ENCODE measurements at places on chromosomes 3 and 15. TPM values are rescaled to one million over a fixed set of nuclear protein-coding genes. Genes with fewer than 3 reads are reported as not detected.

DNA sequence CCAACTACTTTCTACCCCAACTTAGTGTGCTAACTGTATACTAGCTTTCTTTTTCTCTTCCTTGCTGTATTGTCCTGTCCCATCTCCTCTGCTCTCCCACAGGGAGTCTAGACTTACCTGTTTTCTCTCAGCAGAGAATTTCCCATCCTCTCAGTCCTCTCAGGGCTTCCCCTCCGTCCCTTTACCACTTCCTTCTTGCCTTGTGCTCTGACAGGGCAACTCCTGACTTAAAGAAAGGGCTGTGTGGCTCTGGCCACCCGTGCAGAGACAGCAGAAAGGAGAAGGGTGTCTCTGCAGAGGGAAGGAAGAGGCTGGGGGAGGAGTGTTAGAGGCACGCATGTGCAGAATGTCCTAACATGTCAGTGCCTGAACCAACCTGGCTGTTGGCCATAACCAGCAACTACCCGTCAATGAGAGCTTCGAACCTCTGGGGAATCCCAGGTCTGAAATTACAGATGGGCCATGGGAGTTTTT lies at the start of gene GCSAM:
Gene GCSAM, minus strand, starts transcription at position 274 of the 474 bp plus-strand sequence. Its CDS starts 128 bp downstream, at position 146.
- DNase-seq, result peak; percentile 68

GRCh38 chr3:172987273-172987672 lies 153.8 kb downstream of the SPATA16 start:
- DNase-seq, result no peak

Gene C2CD4B
- not detected for total RNA-seq

Gene ADAM10
- total RNA-seq, result 89.3 TPM

Gene ACAP2
- 42.9 TPM for total RNA-seq

All from activated naive CD8-positive, alpha-beta T cell treated with anti-CD3 and anti-CD28 coated beads for 36 hours (primary cell).